ENCODE measurements at places on chromosomes 4 and X.

DNA sequence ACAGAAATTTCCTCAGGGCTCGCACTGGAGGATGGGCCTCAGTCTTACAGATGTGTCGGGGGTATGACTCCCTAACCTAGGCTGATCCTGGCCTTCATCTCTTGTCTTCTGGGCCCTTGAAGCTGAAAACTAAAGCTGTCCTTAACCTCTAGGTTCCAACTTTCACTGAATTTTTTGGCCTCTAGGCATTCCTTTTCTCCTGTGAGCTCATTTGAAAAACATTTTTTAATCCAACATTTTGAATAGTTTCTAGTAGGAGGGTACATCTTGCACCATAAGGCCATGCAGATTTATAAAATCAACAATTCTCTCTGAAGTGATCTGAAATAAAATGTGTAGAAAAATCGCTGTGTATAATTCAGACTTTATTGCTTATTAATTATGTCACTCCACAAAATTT is 19.7 kb downstream of the RWDD4 start:
- H3K4me1 ChIP-seq, result no peaks in the 10 kb centered on the region
- no peaks in the 10 kb centered on the region for H3K27me3 ChIP-seq
- no peak overlapping the region for H3K4me3 ChIP-seq
- H3K27ac ChIP-seq, result no peak overlapping the region
- no peak for DNase-seq
- H3K36me3 ChIP-seq, result no peaks in the 10 kb centered on the region

GRCh38 chr4:8770518-8771257 is 101.0 kb downstream of the HMX1 start:
- DNase-seq, result no peak
- H3K4me3 ChIP-seq, result no peak overlapping the region
- no peak overlapping the region for H3K27ac ChIP-seq

DNA sequence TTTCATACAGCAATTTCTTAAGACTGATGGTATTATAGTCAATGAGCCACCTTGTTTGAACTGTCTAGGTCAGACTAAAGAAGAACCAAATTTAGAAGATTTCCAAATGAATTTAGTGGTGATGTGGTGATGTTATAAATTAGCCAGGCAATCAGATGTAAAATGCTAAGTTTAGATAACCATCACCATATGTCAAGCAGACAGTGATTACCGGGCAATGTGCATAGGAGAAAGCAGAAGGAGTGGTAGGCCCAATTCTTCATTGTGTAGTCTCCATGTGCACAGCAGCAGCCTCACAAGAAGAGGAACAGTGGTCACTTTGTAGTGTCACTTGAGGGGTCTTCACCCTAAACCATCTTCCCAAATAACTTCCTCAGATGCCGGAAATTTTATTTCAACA is 198.8 kb downstream of the ANTXR2 start:
- no peak overlapping the region for H3K27ac ChIP-seq
- H3K27me3 ChIP-seq, result no peaks in the 10 kb centered on the region
- no peaks in the 10 kb centered on the region for H3K4me1 ChIP-seq

GRCh38 chrX:113136836-113137235 is 296.2 kb upstream of the AMOT start:
- no peak overlapping the region for H3K4me3 ChIP-seq
- no peaks in the 10 kb centered on the region for H3K27me3 ChIP-seq
- no peak overlapping the region for H3K27ac ChIP-seq
- no peaks in the 10 kb centered on the region for H3K36me3 ChIP-seq
- DNase-seq, result no peak
- no peaks in the 10 kb centered on the region for H3K4me1 ChIP-seq
